ENCODE measurements at places on chromosomes 11 and 22.

GRCh38 chr11:3926458-3927095 is 71.1 kb downstream of the STIM1 start:
- no peak for DNase-seq
- H3K36me3 ChIP-seq = no peaks in the 10 kb centered on the region
- no peak overlapping the region for H3K27ac ChIP-seq
- H3K4me3 ChIP-seq = no peak overlapping the region

DNA sequence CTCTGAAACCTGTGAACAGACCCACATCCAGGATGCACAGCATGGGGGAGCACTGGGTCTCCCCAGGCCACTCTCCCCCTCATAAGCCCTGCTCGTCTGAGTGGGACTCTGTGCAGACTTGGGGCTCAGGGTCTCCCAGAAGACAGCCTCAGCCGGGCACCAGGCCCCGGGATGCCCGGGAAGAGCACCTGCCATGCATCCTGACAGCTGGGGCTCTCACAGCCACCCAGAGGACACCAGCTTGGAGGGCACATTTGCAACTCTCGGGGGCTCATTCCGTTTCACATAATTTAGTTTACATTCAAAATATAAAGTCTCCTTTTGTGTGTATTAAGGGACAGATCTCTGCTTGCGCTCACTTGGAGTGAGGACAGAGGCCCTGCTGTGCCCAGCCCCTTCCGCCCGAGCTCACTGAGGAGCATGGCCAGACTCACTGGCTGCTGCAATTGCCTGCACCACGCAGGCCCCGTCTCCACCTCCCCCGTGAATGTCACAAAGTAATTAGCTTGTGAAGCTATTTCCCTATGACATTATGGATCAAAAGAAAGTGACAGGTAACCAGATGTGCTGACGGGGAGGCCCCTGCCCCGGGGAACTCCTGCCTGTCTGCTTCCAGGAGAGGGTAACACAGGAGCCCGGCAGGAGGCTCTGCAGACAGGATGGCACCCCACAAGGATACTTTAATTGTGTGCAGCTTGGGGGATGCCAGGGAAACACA is 275.6 kb downstream of the BRD1 start:
- no peak for DNase-seq
- no peaks in the 10 kb centered on the region for H3K27me3 ChIP-seq
- no peak overlapping the region for H3K4me3 ChIP-seq
- H3K27ac ChIP-seq = no peak overlapping the region
- peaks cover 15% of the 10 kb centered on the region for H3K4me1 ChIP-seq

GRCh38 chr11:71466358-71466757 is 13.4 kb downstream of the NADSYN1 start:
- peaks cover 24% of the 10 kb centered on the region for H3K4me1 ChIP-seq
- H3K27me3 ChIP-seq = no peaks in the 10 kb centered on the region
- no peak overlapping the region for H3K27ac ChIP-seq
- no peak for DNase-seq
- no peak overlapping the region for H3K4me3 ChIP-seq

DNA sequence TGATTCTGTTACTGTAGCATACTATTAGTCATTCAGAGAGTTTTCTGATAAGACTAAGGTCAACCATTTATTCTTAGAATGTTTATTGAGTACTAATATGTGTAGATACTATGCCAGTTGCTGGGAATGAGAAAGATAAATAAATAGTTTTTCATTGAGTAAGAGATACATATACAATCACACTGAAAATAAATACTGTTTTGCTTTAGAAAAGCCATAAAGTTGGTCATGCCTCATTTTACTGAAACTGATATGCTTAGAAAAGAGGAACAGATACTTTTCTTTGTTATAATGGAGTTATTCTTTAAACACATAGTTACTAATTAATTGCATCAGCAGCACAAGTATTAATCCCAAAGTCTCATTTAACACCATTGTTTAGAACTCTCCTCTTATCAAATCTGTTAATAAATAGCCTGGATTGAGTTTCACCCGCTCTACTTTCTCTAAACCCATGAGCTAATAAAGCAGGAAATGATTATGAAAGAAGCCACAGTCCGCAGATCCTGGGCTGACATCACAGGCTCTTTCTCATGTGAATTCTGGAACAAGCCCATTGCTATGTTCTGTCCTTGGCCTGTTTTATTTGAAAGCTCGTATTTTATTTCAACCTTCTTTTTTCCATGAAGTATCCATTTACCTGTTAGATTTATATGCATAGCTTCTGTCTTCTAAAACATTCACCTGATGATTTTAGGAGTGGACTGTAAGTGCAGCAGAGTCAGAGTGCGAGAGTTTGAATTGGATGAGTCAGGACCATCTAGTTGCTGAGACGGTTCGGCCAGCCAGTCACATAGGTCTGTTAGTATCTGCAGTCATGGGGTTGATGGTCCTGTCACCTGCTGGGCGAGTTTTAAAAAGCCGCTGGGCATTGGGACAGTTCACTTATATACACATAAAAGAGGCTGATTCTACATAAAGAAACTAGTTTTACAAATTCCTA is 35.5 kb downstream of the PIWIL4 start:
- peak overlapping the region; percentile 68 for H3K27ac ChIP-seq
- peaks cover 30% of the 10 kb centered on the region for H3K4me1 ChIP-seq
- H3K36me3 ChIP-seq = no peaks in the 10 kb centered on the region
- H3K27me3 ChIP-seq = no peaks in the 10 kb centered on the region
- DNase-seq = peak; percentile 79
